ENCODE measurements at places on chromosomes 12 and 14.

GRCh38 chr14:32756775-32757174 lies 181.9 kb upstream of the NPAS3 start:
- no peak for DNase-seq

GRCh38 chr14:55366271-55366670 lies 45.4 kb downstream of the ATG14 start:
- peak; percentile 33 for DNase-seq

DNA sequence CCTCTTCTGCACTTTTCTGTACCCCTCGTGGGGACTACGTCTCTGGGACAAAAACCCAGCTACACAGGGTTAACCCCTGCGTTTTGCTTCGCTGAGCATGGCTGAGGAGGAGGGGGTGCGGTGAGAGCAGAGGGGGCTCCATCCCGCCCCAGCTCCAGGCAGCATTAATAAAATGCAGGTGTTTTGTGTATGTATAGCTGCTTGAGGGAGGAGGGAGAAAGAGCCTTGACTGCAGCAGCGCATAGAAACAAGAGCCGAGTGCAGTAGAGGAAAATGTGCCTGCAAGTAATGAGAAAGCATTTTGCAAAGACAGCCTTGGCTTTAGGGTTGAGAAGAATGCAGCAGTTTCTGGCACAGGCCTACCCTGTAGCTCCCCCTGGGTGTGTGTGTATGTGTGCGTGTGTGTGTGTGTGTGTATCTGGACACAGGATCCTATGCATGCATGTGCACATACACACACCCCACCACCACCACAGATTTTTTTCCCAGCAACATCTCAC lies 103.9 kb downstream of the ZFP36L1 start:
- peak; percentile 67 for DNase-seq

GRCh38 chr12:67968321-67968720 lies 20.9 kb upstream of the IFNG-AS1 start:
- DNase-seq, result no peak

DNA sequence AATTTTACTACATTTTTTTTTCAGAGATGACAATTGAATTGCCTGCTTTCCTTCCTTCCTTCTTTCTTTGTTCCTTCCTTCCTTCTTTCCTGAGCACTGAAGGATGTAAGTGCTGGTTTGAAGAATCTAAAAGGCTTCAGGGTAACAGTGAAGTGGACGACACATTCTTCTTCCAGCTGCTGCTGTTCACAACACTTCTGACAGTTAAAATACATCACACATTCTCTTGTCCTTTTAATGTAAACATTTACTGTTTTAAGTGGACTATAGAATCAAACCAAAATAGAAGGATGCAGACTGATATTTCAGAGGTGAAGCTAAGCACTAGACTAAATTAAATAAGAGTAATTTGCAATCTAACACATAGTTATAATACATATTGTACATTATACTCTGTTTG lies 151.5 kb downstream of the MSRB3 start:
- DNase-seq, result no peak

DNA sequence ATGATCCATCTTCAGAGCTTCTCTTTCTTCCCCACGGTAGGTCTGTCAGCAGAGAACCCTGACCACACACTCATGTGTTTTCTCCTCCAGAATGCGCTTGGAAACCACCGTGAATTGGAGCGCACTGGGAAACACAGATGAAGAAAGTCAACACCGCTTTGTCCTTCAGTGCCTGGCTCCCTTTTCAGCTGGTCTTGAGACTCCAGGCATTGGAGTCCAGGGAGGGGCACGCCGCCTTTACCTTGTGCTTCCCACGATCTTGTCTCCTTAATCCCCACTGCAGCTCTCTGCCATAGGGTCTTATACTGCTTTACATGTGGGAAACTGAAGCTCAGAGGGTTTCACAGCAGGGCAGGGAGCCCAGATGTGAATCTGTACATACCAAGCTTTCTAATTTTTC lies 1.1 kb downstream of the FAM90A1 start:
- DNase-seq, result no peak

- DNase-seq, result no peak
Observed at GRCh38 chr14:32254952-32255679, 52.0 kb upstream of the RNU6-8 start.

DNA sequence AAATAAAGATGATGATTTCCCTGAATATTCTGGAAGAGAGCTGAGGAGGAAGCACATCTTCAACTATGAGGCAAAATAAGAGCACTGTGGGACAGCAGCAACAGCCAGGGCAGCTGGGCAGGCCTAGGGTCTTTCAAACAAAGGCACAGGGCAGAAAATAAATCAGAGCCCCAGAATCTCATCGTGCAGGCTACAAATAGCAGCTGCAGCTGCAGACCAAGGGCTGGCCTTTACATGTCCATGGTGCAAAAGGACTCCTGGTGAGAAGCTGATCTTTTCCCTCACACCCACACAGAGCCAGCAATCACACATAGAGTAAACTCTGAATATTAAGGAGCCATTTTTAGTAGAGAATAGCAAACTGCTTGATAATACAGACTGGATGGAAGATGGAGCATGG lies 13.6 kb upstream of the MYBPC1 start:
- DNase-seq, result no peak

DNA sequence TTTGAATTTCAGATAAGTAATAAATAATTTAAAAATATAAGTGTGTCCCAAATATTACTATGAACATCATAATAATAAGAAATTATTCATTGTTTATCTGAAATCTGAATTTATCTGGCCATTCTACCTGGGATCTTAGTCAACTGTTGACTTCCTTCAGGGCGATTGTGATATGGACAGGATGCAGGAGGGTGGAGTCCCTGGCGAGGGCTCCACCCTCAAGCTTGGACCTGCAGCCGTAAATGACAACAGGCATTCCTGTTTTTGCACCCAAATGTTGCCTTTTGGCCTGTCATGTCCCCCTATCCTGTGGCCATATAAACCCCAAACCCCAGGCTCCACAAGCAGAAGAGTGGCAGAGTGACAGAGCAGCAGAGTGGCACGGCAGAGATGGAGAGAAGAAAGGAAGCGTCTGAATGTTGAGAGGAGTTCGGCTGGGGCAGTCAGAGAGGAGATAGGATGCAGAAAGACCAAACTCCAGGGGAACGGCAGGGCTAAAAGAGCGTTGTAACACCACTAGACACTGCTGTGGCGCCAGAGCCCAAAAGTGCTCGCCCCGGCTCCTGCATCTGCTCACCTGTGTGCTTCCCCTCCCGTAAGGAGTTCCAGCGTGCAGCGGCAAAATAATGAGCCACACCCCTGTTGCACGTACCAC lies 39.4 kb upstream of the FUT8 start:
- DNase-seq, result no peak
